ENCODE measurements at places on chromosomes 7 and 10.

DNA sequence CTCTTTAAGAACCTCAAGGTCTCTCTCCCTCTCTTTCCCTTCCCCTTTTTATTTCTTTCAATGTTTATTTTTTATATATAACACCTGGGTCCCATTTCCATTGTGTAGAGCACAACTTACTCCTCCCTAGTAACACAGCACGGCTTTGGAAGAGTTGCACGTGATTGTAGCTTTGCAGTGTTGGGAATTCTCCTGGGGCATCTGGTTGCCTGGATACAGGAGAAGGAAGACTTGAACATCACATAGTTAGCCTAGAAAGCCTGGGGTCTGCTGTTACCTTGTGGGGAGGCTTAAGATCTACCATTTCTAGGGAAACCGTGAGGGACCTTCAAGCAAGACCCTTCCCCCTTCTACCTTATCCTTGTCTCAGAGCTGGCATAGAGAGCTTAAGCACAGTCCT is 41.1 kb upstream of the NFKB2 start:
- DNase-seq: no peak

GRCh38 chr7:101608772-101609713 is 20.1 kb downstream of the MYL10 start:
- peak; percentile 80 for DNase-seq

GRCh38 chr10:50286996-50287803 is 35.9 kb upstream of the ASAH2 start:
- no peak for DNase-seq

DNA sequence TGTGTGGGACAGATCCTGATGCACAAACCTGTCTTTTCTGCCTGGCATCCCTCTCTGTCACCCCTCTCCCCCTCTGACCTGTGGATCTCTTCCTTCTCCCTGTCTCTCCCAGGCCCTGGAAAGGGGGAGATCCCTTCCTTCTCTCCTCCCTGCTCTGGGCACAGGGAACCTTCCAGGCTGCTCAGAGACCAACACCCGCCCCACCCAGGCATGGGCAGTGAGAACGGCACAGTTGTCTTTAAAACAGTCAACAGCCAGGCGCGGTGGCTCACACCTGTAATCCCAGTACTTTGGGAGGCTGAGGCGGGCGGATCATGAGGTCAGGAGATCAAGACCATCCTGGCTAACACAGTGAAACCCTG is 34.7 kb downstream of the KCNH2 start:
- DNase-seq: no peak

DNA sequence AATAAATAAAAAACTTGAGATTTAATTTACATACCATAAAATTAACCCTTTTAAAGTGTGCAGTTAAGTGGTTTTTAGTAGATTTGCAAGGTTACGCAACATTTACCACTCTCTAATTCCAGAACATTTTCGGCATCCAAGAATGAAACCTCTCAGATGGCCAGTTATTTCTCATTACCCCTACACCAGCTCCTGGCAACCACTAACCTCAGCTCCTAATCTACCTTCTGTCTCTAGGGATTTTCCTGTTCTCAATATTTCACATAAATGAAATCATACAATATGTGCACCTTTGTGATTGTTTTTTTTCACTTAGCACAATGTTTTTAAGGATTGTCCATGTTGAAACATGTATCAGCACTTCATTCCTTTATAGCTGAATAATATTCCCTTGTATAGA is 45.1 kb downstream of the INPP5F start:
- DNase-seq: peak; percentile 84

DNA sequence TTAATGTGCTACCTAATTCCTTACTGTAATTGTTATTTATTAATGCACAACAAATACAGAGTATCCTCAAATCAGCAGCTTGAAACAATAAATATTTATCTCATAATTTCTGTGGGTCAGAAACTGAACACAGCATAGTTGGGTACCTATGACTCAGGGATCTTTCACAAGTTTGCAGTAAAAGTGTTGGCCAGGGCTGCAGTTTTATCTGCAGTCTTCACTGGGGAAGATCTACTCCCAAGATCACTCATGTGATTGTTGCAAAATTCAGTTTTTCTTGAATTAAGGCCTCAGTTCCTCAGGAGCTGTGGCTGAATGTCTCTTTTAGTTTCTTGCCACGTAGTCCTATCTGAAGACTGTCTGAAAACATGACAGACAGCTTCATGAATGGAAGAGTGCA is 237.8 kb downstream of the ZWINT start:
- DNase-seq: no peak

GRCh38 chr7:136446751-136447150 is 421.7 kb upstream of the CHRM2 start:
- DNase-seq: no peak

DNA sequence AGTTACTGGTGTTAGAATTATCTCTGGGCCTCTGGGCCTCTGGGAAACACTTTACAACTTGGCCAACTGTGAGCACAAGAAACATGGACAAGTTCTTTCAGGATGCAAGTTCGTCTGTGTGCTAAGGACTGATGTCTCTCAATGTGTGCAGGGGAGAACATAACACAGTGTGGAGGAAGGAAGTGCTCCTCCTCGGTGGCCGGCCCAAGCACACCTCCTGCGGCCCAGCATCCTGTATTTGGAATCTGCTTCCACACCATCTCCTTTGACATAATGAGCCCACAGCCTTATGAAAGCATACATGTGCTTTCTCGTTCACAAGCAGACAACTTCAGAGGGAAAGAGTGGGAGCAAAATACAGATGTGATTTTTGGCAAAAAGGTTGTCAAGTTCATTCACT is 59.0 kb downstream of the MTPN start:
- DNase-seq: no peak

DNA sequence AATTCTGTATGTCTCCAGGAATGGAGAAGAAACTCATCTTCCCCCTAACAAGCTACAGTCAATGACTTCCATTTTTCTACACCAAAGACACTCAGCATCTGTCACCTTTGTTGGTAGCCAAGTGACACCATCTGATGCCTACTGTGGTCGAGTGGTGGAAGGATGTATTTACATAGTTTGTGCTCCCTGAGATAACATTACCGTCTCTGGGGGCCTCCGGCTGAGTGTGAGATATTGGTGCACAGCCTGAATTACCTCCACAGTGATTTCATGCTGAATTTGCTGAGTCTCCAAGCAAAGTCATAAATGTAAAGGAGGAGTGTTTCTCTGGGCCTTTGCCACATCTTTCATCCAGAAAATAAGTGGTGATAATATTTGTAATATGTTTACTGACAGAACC is 114.0 kb downstream of the GRID1 start:
- DNase-seq: no peak

DNA sequence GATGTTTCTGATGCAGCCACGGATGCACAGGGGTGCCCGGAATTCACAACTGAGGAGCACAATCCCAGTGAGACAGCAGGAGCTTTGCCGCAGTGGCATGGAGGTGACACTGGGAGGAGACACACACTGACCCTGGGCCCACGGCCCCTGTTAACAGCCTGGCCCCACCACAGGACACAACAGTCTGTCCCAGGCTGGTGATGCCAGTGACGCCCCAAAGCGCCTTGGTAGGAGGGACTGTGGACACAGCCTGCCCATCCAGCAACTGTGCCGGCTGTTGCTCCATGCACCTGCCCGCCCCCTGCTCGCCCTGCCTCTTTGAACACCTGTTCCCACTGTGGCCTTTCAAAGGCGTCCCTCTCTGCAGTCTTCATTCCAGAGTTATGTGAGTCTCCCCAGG is 49.8 kb downstream of the KLF6 start:
- DNase-seq: no peak

- peak; percentile 42 for DNase-seq
These were observed 23.6 kb downstream of the TSPAN15 start for GRCh38 chr10:69474742-69475432.

DNA sequence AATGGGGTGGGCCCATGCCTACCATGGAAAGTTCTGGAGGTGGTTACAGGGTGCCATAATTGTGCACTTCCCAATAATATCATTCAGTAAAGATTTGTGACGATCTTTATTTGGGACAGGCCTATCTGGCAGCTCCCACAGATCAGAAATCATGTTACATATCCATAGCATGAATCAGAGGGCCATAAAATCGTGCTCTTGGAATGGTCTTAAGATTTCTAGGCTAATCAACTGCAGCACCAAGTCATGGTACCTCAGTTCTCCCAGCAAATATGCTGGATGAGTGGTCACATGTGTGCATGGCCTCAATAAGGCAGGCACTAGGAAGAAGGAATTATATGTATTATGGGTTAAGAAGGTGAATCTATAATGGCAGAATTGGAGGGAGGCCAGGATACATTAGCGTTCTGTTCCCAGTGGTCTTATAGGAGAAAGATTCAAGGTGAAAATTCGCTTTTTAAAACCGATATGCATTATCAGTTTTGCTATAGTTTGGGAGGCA is 134.7 kb downstream of the NRP1 start:
- no peak for DNase-seq

DNA sequence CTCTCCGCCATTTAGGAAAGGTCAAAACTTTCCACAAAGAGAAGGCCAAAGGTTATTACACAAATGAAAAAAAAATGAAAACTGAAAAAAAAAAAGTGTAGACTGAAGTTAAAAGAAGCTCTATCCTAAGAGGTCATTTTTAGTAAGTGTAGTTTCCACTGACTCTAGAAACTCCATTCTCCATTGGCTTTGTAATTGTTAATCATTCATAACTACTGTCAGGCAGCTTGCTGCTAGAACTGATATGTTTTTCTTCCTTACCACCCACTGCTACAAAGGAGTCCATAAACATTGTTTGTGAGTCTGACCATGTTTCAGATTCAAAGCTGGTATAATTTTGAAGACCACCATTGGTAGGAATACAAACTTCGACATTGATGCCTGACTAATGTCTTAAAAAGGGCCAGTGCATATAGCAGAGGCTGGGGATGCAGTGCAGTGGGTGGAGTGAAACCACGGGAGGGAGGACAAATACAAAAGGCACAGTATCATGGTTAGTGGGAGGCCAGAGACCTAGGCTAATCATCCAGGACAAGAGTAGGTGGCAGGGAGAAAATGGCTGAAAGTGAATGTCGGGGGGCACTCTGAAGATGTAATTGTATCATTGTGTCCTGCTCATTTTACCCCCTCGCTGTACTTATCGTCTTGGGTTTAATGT is 16.9 kb upstream of the DYNC1I1 start:
- DNase-seq: no peak

DNA sequence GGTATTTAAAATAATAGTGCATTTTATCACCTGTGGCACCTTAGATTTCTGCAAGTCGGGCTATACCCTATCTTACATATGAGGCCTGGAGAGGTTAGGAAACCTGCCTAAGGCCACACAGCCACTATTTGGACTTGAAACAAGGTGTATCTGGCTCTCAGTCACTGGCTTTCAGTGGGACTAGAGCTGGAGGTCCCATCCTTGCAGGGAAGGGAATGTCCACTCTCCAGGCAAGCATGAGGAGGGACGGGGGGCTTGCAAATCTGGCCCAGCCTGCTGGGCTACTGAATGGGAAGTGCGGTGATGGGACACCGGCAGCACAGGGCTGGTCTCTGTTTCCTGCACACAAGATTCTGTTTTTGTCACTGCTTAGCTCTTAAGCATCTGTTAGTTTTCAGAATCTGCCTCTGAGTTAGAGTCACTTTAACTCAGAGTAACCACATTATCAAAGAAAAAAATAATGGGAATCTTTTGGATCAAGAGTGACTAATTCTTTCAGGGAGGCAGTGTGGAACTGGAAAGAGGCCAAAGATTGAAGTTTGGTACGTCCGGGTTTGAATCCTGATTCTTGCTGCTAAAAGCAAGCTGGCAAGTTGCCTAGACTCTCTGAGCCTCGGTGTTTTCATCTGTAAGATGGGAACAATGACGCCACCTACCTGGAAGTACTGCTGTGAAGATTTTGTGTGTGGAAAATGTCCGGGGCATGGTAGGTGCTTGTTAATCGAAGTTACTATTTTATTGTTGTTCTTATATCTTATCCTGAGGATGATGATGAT is 33.8 kb upstream of the HABP2 start:
- DNase-seq: no peak

DNA sequence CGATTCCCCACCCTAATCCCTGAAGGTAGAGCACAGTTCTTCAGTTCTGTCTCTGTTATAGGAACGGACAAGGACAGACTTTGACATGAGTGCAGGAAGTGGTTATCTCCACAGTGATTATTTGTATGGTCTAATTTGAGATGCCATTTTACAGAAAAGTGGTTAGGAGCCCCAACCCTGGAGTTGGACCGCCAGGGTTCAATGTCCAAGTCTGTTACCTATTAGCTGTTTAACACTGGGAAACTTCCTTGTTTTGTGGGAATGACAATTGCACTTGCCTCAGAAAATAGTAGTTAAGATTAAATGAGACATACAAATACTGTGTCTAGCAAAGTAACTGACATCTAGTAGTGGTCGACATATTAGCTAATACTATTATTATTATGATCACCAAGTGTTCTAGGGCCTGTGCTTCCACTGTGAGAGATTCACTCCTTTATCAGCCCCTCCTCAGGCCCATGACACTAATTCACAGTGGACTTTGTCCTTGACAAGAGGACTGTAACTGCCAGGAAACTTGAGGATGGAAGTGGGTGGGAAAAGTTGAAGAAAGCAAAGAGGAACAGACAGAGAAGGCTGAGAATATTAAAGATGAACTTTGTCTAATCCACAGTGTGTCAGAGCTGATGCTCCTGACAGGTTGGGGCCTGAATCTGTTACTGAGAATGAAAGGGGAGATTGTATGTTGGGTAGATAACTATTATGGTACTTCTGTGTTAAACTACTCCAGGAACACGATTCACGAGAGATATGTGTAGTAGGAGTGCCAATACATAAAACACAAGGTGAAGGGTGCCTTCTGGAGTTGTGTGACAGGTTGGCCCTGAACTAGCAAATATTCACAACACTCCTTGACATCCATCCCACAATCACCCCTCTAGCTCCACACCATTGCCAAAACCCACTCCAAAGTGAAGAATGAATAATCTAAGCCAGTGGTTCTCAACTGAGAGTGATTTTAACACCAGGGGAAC is 66.4 kb downstream of the TAC1 start:
- DNase-seq: no peak

- DNase-seq: no peak
These were observed 1.9 kb downstream of the CYP26A1 start for GRCh38 chr10:93075369-93076221.

GRCh38 chr7:150356265-150356897 is 12.2 kb upstream of the REPIN1 start:
- no peak for DNase-seq

- DNase-seq: no peak
These were observed 4.0 kb downstream of the ITGA8 start for GRCh38 chr10:15715619-15716227.

- DNase-seq: no peak
These were observed 56.5 kb downstream of the ST7 start for GRCh38 chr7:117009705-117010361.

GRCh38 chr10:117134056-117134305 is 4.1 kb downstream of the VAX1 start:
- DNase-seq: no peak

- DNase-seq: no peak
These were observed 337.0 kb upstream of the PRKCQ start for GRCh38 chr10:6917125-6917524.

GRCh38 chr7:102264367-102264891 is 22.2 kb upstream of the SH2B2 start:
- DNase-seq: no peak

- no peak for DNase-seq
These were observed 62.5 kb upstream of the TOMM7 start for GRCh38 chr7:22884911-22885788.

Measured in mammary epithelial cell (primary cell).